ENCODE measurements at places on chromosomes 11 and 22. TPM values are rescaled to one million over a fixed set of nuclear protein-coding genes. Genes with fewer than 3 reads are reported as not detected.
A peak's percentile ranks its signal among the peaks of the same experiment; 100 is the strongest.

TMPRSS4 gene
- not detected for total RNA-seq

ARHGEF17 gene
- total RNA-seq, result 49.4 TPM

- no peak for DNase-seq
Observed at GRCh38 chr11:120532832-120533196, 21.3 kb downstream of the GRIK4 start.

DNA sequence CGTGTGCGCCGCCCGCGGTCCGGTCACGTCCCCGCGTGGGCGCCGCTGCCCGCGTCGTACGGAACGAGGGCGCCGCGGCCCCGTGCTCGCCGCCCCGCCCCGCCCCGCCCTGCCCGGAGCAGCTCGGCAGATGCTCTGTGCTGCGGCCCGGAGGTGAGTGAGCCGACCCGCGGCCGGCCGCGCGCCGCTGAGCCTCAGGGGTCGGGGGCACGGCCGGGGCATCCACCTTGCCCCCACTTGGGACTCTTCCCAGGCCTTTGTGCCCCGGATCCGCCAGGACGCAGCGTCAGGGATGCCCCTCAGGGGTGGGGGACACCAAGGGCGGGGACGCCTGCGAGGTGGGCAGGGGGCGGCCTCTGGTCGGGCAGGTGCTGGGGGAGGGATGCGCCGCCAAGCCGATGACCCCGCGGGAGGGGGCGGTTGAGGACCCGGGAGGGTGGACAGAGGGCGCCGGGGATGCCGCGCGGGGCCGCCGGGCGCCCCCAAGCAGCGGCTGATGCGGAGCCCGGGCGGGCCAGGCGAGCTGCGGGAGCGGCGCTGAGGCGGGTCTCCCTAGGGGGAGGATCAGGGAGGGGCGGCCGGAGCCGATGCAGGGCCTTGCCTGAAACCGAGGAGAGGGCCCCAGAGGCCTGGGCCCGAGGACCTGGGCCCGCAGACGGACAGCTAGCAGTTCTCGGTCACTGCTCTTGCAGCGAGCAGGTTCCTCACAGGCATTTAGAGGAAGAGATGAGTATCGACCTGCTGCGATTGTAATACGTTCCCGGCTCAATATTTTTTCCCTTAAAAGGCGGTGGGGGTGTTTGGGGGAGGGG lies at the start of gene GNAZ:
TSS of gene GNAZ (plus strand) at position 102 of the 812 bp plus-strand sequence. CDS start 25,177 bp downstream, outside the sequence.
- DNase-seq, result peak; percentile 75

NLRP10 gene
- not detected for total RNA-seq

GRCh38 chr22:25120093-25120561 lies 79.5 kb upstream of the CRYBB3 start:
- peak; percentile 56 for DNase-seq

DNA sequence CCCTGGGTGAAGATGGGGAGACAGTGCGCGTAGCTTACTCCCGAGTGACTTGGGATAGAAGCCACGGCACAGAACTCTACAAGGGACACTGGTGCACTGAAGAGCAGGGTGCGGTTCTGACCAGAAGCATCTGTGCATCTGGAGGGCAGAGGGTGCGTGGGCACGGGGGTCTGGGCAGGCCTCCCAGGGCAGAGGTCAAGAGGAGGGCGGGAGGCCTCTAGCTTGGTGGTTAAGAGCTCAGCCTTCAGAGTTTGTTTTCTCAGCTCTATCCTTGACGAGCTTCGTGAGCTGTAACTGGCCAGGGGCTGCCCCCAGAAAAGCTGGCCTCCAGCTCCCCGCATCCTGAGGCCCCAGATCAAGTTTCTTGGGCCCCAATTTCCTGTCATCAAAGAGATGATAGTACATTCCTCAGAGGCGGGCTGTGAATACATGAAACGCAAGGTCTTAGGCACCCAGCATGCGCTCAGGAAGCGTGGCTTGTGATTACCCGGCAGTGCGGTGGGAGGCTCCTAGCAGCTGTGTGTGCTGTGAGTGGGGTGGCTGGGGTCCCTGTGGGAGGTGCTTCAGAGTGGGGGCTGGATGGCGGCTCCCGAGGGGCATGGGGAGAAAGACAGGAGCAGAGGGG lies 6.0 kb upstream of the BID start:
- DNase-seq, result no peak

GRCh38 chr11:15148169-15148568 lies 33.4 kb downstream of the INSC start:
- DNase-seq, result no peak

- DNase-seq, result no peak
Observed at GRCh38 chr11:62965574-62965973, 19.2 kb downstream of the SLC22A6 start.

GRM5 gene
- total RNA-seq, result not detected

Data from right cardiac atrium (tissue), 5 donors.